NCI-H748 treated with DMSO at 0.1 percent for 48 hours (cell line): ENCODE measurements at places on chromosomes 5 and 9.

DNA sequence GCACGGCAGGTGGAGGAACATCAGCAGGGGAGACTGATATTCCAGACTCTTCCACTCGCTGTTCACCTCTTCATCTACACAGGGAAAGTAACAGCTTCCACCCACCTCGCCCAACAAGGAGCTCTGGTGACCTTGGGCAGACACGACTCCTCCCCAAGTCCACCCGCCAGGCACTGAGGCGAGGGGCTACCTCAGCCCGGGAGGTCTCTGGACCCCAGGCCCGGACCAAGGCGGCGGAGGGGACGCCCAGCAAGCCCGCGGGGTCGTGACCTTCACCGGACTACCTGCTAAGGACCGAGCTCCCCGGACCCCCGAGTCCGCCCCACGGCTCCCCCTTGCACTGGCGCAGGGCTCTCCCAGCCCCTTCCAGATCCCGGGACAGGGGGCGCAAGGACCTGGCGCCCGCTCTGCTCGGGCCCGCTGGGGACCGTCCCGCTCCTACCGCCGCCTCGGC lies 70.2 kb upstream of the LPCAT1 start:
- DNase-seq = no peak

DNA sequence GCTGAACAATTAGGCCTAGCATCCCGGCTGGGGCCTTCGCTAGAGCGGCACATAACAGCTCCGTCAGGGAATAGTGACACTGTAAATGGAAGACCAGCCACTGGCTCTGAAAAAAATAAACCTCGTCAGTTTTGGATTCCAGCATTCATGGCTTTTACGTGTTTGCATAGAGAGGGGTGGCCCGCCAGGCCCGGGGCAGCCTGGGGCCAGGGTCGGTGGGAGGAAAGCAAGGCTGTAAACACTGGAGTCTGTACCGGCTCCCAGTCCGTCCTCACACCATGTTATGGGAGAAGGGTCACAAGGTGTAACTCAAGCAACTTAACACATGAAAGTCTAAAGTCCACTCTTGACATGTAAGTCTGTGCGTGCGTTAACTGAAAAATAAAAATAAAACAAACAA lies 11.2 kb downstream of the CCNI2 start:
- DNase-seq = no peak

GRCh38 chr5:352639-353611 lies 31.4 kb downstream of the AHRR start:
- no peak for DNase-seq

- no peak for DNase-seq
These were observed 180.5 kb downstream of the CNTLN start for GRCh38 chr9:17315341-17315740.

DNA sequence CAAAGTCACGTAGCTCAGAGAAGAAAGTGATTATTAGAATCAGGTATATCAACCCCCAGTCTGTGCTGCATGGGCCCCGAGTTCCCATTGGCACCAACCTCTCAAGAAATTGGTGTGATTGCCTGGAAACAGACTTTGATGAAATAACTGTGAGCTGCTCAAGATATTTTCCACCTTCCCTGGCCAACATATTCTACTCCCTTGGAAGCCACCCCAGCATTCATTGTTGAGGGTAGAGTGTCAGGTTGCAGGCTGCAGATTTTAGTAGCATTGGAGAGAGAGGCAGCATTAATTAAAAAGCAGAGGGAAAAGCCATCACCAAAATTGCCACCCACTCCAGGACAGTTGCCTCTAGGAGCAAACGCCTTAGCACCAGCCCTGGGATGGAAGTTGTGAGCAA lies 154.2 kb upstream of the TNPO1 start:
- DNase-seq = no peak

GRCh38 chr9:79433703-79434102 lies 138.1 kb upstream of the TLE4 start:
- DNase-seq = no peak

GRCh38 chr5:3394891-3395599 lies 200.6 kb upstream of the IRX1 start:
- no peak for DNase-seq

- DNase-seq = no peak
These were observed 95.8 kb downstream of the LMNB1 start for GRCh38 chr5:126872561-126873354.

DNA sequence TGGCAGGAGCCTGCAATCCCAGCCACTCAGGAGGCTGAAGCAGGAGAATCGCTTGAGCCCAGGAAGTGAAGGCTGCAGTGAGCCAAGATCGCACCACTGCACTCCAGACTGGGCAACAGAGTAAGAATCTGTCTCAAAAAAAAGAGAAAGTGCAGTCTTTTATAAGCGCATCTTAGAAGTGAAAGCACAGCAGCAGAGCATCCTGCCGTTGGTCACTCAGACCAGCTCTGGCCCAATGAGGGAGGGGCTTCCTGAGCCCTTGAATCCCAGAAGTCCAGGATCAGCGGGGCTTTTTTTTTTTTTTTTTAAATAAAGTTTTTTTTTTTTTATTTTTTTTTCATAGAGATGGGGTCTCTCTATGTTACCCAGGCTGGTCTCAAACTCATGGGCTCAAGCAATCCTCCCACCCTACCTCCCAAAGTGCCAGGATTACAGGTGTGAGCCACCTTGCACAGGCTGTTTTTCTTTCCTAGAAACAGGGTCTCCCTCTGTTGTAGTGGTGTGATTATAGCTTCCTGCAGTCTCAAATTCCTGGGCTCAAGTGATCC lies 42.3 kb downstream of the NAIF1 start:
- no peak for DNase-seq

DNA sequence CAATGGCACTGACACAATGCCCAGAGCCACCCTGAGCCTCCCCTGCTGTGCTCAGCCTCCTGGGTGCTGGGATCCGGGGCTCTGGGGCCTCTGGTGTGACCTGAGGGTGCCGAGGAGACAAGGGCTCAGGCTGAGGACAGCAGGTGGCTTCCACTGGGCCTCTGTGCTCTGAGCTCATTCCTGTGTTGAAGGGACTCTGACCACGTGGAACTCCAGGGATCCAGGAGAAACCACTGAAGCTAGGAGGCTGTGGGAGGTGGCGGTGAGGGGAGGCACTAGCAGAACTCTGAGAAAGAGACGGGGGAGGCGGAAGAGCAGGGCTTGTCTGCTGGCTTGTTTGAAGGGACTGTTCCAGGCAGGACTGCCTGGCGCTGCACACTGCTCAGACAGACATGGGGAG lies 318.7 kb upstream of the IRX1 start:
- no peak for DNase-seq

DNA sequence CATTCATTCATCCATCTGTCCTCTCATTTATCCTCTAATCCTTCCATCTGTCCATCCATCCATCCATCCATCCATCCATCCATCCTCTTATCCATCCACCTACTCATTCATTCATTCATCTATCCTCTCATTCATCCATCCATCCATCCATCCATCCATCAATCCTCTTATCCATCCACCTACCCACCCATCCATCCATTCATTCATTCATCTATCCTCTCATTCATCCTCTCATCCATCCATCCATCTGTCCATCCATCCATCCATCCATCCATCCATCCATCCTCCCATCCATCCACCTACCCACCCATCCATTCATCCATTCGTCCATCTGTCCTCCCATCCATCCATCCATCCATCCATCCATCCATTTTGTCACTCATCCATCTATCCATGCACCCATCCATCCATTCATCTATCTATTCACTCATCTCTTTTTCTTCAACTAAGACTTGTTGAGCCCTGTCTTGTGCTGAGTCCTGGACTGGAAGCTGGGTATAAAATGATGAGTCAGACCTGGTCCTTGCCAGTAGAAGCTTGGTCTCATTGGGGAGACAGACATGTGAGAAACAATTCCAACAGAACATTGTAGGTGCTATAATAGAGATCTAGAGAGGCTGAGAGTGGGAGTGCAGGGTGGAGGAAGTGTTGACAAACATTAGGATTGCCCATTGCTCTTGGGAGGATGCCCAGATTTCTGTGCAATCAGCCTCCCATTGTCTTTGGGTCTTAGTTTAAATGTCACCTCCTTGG lies 55.0 kb upstream of the IER5L start:
- DNase-seq = no peak

GRCh38 chr9:96006961-96007360 lies 131.5 kb downstream of the ERCC6L2 start:
- DNase-seq = no peak

- DNase-seq = no peak
These were observed 550.3 kb upstream of the DMAC1 start for GRCh38 chr9:8349901-8350300.

- no peak for DNase-seq
These were observed 684.1 kb downstream of the SEMA5A start for GRCh38 chr5:8861764-8862163.

DNA sequence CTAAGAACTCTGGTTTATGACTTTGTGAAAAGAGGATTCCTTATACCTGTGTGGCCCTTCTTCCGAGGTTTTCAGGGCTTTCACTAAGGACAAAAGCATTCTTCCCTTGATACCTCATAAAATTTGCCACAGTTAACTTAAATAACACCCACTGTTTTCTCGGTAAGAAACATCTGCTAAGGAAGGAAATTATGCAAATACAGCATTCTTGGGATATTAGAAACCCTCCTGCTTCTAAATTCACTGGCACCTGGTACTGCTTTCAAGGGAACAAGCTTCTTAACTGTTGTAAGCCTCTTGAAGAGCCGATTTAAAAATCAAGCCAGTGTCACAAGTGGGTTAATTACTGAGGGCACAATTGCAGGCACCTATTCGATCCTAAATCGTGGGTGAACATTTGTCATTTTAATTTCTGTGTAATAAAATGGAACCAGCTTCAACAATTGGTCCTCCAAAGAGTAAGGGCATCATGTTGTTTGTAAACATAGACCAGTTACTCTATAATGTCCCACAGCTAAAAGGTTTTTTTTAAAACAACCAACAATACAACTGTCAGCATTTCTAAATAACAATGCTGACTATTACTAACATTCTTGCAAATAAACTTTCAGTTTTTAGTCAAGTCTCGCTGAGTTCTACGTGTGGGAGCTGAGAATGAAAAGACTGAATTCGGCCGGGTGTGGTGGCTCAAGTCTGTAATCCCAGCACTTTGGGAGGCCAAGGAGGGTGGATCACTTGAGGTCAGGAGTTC lies 26.6 kb downstream of the AK3 start:
- no peak for DNase-seq

DNA sequence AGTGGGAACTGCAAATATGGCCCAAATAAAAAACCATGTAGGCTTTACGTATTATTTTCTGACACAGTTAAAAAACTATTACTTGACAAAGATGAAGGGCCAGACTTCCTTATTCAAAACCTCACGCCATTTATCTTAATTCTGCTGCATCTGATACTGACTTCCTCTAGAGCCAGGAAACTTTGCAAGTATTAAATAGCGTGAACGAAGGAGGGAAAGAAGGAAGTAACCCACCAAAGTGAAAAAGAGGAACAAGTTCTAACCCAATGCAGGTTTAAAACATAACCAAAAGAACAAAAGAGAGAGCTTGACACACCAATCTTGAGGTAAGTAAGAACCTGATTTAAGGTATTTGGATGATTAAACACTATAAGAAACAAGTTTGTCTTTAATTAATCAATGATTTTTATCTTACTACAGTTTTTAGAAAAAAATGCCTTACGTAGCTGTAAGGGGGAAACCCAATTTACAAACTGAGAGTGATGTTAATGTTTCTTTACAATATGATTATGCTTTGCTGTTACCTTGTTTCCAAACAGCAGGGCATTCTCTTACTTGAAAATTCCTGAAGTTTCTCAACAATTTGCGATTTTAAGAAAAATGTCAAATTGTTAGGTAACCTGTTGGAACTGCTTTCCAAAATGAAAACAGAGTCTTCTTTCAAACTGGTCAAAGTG lies at the start of gene GAPT:
GAPT (plus strand) TSS at position 220 of the 677 bp plus-strand sequence. CDS start 3,102 bp downstream, outside the sequence.
- DNase-seq = no peak

DNA sequence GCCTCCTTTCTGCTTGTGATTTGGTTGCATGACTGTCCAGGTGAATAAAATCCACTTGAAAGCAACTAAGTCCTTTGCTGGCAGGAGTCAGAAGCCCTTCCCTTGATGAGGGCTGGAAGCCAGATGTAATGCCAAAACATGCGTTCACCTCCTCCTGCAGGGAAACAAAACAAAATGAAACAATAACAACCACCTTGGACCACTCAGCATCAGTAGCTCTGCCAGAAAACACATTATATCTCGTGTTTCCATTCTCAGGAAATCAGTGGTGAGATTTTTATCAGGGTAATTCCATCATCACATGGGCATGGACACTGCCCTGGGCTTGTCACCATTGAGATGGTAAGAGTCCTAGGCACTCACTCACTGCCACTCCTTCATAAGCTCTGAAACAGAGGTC lies 350.3 kb upstream of the ACTBL2 start:
- DNase-seq = no peak

DNA sequence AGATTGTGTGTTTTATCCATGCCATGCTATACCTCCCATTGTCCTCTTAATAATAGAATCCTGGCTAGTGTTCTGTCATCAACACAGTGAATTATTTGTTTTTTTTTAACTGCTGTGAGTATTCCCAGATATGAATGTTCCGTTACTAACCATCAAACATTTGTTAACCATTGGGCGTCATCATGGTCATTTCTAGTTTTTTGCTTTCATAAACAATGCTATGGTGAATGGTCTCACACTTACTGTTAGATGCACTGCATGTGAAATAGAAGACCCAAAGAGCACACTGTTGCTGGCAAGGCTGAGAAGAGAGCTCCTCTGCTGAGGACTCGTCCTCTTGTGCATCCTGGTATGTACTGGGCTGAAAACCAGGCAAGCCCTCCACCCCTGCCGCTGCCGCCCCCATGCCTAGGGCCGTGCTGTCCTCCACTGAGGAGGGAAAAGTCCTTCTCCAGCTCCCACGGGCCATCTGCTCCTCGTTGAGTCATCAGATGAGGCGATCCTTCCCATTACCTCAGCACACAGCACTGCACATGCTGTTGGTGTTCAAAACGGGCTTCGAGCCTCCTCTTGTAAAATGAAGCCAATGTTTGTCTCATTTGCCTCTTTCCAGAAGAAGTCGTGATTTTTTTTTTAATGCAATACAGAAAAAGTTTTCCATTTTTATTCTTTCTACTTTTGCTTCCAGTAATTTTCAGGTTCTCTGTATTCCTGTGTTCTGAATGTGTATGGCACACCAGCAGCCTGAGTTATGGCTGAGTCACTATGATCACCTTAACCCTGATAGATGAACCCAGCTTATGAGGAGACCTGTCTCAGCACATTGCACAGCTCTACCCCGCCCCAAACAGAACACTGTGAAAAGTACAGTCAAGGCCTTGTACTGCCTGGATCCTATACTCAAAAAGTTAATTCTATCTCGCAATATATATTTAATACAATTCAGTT lies 219.0 kb downstream of the AOPEP start:
- DNase-seq = no peak
